T-helper 17 cell (primary cell): ENCODE measurements at places on chromosomes 1 and 21. TPM values are rescaled to one million over a fixed set of nuclear protein-coding genes. Genes with fewer than 3 reads are reported as not detected.

Gene OVAAL
- not detected for total RNA-seq

Gene SLC44A3
- total RNA-seq: 0.68 TPM

Gene CLDN8
- not detected for total RNA-seq

Gene NBL1
- 32.0 TPM for total RNA-seq

Gene SPRR5
- total RNA-seq: not detected

Gene RGSL1
- not detected for total RNA-seq

Gene CSF3R
- 13.0 TPM for total RNA-seq

Gene KCNJ9
- not detected for total RNA-seq
